ENCODE measurements at places on chromosomes 1 and 21. TPM values are rescaled to one million over a fixed set of nuclear protein-coding genes. Genes with fewer than 3 reads are reported as not detected.

SPRR2A gene
- not detected for total RNA-seq

S100B gene
- total RNA-seq, result 28.1 TPM

LAX1 gene
- total RNA-seq, result 0.69 TPM

EPHB2 gene
- total RNA-seq, result 2.1 TPM

GBP5 gene
- 0.75 TPM for total RNA-seq

FCGR3B gene
- total RNA-seq, result 5.0 TPM

- no peak for DNase-seq
Observed at GRCh38 chr21:16837721-16838120, 675.1 kb upstream of the CXADR start.

- DNase-seq, result peak; percentile 79
Observed at GRCh38 chr1:200880212-200880611, 7.4 kb downstream of the GPR25 start.

GRCh38 chr1:215710036-215710898, 143.2 kb downstream of the KCTD3 start:
- DNase-seq, result no peak

GRCh38 chr1:23601968-23602876, 42.9 kb upstream of the ID3 start:
- no peak for DNase-seq

DNA sequence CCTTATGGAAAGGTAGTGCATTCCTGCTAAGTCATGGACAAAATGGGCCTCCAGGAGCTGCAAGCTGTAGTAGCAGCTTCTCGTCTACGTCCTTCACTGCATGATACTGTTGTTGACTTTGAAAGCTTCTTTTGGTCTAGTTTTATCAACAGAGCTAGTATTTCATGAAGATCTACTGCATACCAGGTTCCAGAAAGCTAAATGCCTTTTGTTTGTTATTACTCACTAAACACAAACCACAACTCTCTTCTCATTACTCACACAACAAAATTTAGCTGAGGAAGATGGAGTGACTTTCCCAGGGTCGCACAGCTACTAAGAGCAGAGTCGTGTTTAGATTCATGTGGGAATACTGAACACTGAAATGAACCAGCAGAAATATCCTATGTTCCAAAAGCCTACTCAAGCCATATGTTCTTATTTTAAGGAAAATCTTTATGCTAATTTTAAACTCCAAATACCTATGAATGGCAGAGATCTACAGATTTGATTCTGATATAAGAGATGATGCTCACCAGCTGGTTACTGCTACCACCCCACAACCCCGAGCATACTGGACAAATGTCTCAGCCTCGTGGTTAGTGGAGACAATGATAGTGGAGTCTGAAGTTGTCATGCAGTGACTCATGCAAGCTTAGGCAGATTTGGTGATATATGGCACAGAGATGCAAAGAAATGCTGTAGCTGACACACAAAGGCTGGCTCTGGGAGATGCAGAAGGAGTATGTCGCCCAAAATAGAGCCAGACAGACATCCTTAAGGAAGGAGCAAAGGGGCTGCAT, 20.6 kb downstream of the PGBD2 start:
- DNase-seq, result no peak

DNA sequence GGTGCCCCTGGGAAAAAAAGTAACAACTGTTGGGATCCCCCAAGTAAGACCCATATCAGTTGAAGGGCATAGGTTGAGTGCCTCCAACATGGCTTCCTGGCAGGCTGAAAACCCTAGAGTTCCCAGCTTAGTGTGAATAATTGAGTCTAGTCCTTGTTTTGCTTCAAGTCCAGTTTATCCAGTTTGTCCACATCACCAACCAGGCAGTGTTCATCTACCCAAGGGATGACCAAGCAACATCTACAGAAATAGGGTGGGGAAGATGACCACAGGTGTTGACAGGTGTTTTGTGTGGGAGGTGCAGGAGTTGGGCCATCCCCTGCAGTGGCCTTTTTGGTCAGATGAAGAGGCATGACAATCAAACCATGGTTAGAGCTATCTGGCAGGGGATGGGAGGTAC, 54.3 kb upstream of the ERO1B start:
- no peak for DNase-seq
